Left cardiac atrium (tissue), 4 donors: ENCODE measurements at places on chromosomes 7 and 10. TPM values are rescaled to one million over a fixed set of nuclear protein-coding genes. Genes with fewer than 3 reads are reported as not detected.

GRCh38 chr10:70926226-70927000, 38.0 kb upstream of the PCBD1 start:
- DNase-seq, result peak; percentile 37

DNA sequence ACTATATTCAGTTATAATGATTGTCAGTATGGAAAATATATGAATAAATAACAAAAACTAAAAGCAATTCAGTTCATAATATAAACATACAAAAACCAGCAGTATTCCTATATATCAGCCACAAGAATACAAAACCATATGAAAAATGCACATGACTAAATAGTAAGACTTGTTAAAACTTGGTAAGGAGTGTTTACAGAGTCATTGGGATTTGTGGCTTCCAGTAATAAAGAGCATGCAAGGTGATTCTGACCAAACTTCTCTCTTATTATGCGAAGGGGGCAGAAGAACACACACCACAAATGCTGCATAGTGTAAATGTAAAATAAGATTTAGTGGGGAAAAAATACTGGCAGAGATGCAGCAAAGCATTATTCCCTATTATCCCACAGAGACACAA, 8.8 kb upstream of the CNOT4 start:
- no peak for DNase-seq

DNA sequence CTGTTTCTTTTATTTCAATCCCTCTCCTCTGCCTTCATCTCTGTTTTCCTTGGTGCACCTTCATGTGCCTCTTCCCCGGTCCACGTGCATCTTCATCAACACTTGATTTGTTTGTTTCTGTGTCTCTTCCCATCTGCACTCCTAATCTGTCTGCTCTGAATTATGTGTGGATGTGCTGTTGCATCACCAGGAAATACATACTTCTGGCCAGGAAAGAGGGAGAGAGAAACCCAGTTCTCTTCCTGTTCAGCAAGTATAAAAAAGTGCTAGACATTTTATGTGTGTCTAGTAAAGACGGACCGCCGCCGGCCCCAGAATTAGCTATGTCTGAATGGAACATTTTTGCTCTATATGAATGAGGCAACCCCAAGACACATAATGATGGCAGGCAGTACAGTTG, 93.8 kb downstream of the CALD1 start:
- no peak for DNase-seq

DNA sequence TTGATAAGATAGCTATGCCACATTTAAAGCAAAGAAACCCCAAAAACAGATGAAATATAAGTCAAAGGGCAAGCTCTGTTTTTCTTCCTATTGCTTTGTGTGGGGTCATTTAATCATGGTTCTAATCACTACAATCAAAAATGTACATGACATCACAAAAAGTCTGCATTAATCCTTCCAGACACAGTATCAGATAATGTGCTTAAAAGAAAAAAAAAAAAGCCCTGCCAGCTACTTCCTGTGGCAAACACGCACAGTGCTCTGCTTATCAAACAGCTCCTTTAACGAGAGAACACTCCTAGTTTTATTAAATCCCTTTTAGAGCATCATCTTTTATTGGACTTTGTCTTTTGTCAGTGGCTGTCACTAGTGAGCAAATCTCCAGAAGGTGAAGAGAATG, 1005.8 kb downstream of the GATA3 start:
- no peak for DNase-seq

DNA sequence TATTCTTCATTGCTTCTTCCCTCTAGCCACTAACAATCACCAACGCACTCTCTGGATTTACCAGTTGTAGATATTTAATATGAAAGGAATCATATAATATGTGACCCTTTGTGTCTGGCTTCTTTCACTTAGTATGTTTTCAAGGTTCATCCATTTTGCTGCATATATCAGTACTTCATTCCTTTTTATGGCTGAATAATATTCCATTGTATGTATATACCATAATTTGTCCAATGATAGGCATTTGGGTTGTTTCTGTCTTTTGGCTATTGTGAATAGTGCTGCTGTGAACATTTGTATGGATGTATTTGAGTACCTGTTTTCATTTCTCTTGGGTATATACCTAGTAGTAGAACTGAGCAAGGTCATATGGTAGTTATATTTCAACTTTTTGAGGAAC, 7.3 kb downstream of the AKAP9 start:
- DNase-seq, result no peak

GRCh38 chr10:43361547-43362190, 9.8 kb upstream of the FXYD4 start:
- no peak for DNase-seq

The GPR37 gene
- 0.24 TPM for total RNA-seq

- no peak for DNase-seq
These were observed 2.7 kb downstream of the PIK3CG start for GRCh38 chr7:106867641-106868351.

DNA sequence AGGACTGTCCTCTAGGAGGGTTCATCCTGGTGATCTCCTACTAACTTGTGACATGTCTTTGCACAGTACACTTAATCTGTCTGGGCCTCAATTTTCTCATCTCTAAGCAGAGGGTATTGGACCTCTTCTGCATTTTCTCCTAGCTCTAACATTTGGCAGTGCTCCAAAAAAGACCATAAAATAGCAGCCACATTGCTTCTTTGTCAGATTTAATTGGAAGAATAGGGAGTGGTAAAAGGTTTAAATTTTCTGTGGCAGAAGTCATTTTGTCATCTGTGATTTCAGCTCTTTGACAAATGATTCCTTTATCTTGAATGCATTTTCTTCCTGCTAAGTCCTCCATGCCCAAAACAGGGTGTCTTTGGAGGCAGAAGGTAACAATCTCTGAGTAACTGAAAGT, 289.9 kb upstream of the LRGUK start:
- DNase-seq, result no peak

DNA sequence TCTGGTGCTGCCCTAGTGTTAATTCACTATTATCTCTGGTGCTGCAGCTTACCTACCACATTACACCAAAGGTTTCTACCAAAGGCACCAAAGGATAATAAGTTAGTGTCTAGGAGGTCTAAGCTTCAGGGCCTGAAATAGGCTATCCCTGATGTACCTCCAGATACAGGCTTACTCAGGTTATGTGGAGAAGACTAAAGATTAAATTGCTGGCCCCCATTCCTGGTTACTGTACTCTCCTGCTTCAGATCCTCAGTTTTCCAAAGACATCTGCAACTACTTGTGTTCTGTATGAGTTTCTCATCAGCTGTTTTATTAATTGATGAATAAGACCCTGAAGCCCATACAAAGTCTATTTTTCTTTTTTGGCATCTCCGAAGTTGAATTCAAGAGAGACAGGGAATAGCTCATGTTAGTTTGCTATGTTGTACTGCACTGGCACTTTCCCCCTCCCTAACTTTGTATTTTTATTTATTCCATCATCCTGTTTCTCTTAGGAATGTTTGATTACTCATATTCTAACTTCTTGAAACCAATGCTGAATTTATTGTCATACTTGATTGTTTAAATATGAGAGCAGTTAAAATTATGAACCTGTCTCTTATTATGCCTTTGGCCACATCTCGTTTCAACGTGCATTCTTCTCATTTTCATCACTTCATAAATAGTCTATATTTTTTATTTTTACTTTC, 85.9 kb downstream of the PON1 start:
- no peak for DNase-seq

GRCh38 chr7:141585592-141586510, 34.6 kb downstream of the AGK start:
- no peak for DNase-seq

The ARHGEF5 gene
- 5.4 TPM for total RNA-seq

The PRR15 gene
- 1.3 TPM for total RNA-seq

DNA sequence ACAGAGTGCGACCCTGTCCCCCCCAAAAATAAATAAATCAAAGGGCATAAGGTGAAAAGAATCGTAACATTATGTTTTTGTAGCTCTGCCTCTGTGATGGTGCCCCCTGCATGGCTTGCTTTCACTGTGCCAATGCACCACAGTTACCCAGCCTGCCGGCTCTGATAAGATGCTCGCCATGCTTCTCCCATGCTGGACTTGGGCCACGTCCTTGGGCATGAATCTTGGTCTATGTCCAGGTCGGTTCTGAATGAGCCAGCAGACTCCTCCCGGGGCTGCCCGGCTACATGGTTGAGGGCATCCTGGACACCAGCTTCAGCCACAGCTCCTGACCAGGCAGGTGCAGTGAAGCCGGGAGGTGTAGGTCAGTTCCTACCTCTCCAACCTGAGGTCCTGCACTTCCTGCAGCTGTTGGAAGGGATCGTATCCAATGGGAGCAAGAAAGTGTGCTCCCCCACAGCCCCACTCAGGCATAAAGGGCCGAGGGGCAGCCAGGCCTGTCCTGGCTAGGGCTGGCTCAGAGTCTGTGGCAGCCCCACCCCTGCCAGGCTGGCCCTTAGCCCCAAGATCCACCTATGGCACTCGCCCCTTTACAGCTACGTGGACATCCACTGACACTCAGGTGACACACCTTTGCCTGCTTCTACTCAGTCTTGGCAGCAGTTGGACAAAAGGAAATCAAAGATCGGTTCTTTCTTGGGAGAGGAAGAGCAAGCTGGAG, 34.1 kb downstream of the CHST3 start:
- DNase-seq, result peak; percentile 71

The SEMA3C gene
- 44.1 TPM for total RNA-seq

- no peak for DNase-seq
These were observed 20.9 kb downstream of the MYOF start for GRCh38 chr10:93461109-93461806.

The SMARCD3 gene
- total RNA-seq, result 95.5 TPM

The PIK3CG gene
- total RNA-seq, result 2.4 TPM
